ENCODE measurements at places on chromosomes 1 and 21.

- DNase-seq: peak; percentile 5
Measured at GRCh38 chr1:174448974-174449373, 1.2 kb downstream of the GPR52 start.

DNA sequence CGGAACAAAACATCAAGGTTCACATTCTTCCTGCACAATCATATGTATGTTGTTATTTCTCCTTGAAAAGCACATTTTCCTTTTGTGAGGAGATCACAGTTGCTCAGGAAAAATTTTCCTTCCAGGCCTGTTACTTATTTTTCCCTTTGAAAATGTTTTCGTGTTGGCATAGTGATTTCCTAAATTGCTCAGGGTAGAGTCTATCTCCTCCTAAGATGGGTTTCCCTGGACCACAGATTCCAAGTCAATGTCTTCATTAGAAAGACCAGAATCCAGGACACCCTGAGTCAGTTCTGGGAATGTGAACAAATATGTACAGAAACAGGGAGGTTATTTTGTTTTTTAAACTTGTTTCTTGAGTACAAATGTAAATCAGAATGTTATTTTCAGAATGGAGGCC lies 94.3 kb upstream of the C1orf105 start:
- no peak for DNase-seq

DNA sequence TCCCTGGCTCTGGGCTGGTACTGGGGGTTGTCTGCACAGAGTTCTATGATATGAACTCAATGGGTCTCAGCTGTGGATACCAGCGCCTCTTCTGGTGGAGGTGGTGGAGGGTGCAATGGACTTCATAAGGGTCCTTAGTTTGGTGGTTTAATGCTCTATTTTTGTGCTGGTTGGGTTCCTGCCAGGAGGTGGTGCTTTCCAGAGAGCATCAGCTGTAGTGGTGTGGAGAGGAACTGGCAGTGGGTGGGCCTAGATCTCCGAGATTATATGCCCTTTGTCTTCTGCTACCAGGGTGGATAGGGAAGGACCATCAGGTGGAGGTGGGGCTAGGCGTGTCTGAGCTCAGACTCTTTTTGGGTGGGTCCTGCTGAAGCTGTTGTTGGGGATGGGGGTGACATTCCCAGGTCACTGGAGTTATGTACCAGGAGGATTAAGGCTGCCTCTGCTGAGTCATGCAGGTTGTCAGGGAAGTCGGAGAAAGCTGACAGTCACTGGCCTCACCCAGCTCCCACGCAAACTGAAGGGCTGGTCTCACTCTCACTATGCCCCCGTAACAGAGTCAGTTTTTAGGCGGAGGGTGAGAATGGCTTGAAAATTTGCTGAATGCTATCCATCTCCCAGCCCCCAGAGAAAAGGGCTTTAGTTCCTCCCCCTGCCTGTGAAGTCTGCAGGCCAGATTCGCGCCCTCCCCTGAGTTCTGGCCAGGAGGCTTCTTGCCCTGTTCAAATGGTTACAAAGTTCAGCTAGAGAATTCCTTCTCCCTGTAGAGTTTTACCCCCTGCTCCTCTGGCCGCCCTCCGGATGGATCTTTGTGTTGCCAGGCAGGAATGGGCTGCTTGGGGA lies 902.9 kb downstream of the LTN1 start:
- no peak for DNase-seq

- no peak for DNase-seq
Measured at GRCh38 chr1:37661401-37661800, 26.7 kb upstream of the RSPO1 start.

DNA sequence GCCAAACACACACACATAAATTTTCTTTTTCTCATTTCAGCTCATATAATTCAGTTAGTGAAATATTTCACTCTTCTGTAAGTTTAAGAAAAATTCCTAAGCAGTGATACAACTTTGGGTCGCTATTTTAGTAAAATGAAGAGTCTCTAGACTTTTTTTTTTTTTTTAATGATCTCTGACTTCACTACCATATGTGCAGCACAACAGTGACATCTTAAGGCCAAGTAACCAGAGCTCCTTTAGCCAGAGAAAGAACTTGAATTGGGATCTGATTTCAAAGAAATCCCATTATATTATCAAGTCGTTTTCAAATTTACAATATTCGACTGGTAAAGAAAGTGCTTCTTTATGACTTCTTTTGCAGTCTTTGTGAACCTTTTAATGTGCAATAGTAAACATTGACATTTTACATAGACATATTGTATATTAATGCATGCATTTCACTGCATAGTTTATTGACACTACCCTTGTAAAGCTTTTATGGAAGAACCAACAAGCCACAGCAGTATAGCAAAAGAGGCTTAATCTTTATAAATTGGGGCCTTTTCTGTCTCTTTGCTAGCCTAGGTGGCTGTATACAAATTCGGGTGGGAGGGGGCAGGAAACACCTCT lies 62.2 kb downstream of the LRRC40 start:
- DNase-seq: no peak

Measured in right renal pelvis (tissue), 4 donors.